ENCODE measurements at places on chromosomes 4 and X.

DNA sequence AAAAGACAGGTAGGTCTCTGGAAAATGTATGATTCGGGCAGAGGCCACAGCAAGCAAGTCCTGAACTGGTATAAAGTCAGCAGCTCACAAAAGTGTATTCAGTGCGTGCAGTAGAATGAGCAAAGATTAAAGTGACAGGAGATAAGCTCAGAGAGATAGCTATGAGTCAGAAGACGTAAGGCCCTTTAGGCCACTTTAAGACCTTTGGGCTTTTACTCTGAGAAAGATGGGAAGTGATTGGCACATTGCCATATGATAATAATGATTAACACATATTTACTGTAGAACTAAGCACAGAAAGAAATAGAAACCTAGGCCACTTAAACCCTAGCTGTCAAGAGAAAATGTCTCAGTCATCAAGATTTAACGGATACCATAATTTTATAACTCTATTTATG is 51.7 kb downstream of the TBCK start:
- DNase-seq = no peak

DNA sequence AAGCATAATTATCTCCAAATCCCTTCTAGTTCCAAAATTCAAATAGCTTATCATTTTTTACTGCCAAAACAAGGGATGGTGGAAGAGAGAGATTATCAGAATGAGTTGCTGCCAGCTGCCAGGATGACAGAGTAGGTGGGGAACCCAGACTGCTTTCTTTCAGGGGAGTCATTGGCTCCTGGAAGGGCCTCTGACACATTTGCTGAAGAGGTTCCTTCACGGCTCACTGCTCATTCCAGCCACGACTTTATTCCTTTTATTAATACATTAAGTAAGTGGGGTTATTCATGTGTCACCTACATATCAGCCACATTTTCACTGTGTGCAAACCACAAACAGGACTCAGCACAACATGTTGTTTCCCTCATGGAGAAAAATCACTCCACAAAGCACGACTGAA is 12.7 kb upstream of the SMIM43 start:
- no peak for DNase-seq

GRCh38 chr4:21801661-21802385 is 146.7 kb downstream of the KCNIP4 start:
- DNase-seq = no peak

DNA sequence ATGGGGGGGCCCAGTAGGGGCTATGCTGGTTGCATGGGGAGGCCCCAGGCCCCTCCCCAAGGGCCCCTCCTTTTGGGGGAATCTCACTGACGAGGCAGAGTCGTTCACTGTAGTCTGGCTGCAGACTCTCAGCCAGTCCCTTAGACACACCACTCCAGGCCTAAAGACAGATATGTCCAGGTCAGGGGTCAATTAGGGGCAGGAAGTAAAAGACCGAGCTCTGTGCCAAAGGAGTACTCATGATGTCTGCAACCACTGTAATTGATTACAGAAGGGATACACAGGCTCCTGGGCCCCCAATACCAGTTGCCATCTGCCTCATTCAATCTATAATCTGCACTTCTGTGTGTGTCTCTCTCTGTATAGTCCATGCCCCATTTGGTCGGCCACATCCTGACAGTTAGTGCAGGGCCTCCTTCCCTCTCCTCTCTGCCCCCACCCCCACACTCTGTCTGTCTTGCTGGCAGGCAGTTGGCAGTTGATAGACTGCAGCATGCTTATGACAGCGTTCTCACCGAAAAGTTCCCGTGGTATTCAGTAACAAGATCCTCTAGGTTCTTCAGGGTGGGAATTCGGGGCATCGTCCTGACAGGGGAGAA is 1.3 kb upstream of the CXorf65 start:
- no peak for DNase-seq

DNA sequence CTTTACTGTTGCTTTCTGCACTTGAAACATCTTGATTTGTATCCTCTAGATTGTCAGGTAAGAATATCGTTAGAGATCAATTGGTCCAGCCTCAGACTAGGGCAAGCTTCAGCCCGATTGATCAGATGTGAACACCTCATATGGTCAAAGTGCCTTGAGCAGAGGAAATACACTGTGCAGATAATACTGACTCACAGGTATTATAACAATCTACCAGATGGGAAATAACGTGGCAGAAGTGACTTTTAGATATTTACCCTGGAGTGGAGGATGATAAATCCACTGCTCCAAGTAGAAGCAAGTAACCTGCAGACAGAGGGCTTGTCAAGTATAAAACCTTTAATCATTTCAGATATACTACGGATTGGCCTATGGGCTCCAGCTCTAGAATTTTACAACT is 17.9 kb downstream of the VEGFC start:
- DNase-seq = no peak
